PC-3 (cell line): ENCODE measurements at places on chromosomes 2 and 18. TPM values are rescaled to one million over a fixed set of nuclear protein-coding genes. Genes with fewer than 3 reads are reported as not detected.

Gene NGEF
- total RNA-seq, result 71.3 and 80.2 TPM in 2 replicates

DNA sequence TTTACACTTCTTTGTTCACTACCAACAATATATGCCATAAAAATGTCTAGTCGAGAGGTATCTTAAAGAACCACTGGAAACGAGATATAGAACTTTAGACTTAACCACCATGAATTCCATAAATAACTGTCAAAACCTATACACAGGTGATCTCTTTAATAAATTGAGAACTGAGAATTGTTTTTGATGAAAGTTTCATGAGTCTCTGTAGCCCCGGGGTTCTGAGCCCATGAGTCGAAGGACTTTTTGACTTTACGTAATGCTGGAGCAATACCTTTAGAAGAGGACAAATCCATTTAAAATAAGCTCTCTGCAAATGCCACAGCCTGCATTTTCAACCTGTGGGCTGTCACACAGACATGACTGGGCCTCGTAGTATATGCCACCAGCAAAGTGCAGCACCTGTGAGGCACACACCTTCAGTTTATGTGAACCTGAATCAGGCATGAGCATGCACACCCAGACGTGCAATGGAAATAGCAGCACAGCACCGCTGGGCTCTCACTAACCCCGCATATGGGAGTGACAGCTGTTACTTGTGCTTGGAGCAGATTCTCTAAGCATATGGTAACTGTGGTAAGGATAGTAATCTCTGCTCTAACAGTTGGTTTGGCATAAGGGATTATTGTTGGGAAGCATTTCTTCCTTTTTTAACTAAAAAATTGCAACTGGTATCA is 383.2 kb downstream of the SOCS6 start:
- DNase-seq, result no peak
- no peaks in the 10 kb centered on the region for H3K27me3 ChIP-seq

DNA sequence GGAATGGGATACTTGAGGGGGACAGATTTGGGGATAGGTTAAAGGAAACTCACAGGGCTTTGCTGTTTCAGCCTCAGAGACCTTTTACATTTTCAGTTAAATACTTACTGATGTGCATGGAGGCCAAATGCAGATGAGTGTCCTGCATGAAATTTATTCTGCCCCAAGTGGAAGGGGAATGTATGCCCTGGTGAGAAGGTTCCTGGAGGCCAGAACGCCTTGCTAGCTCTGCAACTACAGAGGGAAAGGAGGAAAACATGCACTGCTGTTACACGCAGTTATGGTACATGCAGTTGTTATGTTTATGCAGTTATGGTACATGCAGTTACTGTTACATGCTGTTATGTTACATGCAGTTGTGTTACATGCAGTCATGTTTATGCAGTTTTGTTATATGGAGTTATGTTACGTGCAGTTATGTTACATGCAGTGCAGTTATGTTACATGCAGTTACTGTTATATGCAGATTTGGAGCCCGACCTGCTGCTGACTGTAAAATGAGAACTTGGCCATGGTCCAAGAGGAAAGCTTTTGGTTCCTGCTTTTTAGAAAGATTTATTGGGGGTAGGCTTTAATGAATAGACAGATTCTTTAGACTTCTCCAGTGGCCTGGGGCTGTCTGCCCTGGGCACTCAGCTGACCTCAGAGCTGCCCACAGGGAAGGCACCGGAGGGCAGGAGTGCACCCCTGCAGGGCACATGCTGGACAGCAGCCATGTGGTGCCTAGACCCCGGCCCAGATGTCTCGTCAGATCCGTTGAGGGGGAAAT is 84.1 kb downstream of the LDLRAD4 start:
- no peak overlapping the region for H3K4me3 ChIP-seq
- no peak overlapping the region for H3K27ac ChIP-seq
- DNase-seq, result no peak
- H3K4me1 ChIP-seq, result no peaks in the 10 kb centered on the region
- H3K36me3 ChIP-seq, result no peaks in the 10 kb centered on the region
- peaks cover 60% of the 10 kb centered on the region for H3K27me3 ChIP-seq

DNA sequence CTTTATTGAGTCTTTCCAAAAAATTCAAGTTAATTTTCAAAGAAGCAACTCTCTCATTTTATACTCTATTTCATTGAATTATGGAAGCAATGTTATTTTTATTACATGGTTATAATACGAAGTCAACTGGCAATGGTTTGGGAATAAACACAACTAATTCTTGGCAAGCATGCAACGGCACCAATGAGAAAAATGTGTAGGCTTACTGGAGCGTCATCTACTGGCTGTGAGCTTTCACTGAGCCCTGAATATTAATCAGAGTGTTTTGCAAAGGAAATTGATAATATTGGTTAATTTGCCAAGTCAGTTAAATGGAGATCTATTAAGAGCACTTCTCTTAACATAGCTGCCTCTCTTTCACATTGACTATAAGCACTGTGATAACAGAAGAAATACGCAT is 163.9 kb downstream of the IKZF2 start:
- no peaks in the 10 kb centered on the region for H3K36me3 ChIP-seq
- H3K4me1 ChIP-seq, result no peaks in the 10 kb centered on the region
- no peak overlapping the region for H3K4me3 ChIP-seq
- H3K27ac ChIP-seq, result no peak overlapping the region

GRCh38 chr2:229090225-229090624 is 180.9 kb downstream of the PID1 start:
- H3K4me3 ChIP-seq, result no peak overlapping the region
- DNase-seq, result no peak
- H3K4me1 ChIP-seq, result no peaks in the 10 kb centered on the region
- H3K36me3 ChIP-seq, result no peaks in the 10 kb centered on the region

DNA sequence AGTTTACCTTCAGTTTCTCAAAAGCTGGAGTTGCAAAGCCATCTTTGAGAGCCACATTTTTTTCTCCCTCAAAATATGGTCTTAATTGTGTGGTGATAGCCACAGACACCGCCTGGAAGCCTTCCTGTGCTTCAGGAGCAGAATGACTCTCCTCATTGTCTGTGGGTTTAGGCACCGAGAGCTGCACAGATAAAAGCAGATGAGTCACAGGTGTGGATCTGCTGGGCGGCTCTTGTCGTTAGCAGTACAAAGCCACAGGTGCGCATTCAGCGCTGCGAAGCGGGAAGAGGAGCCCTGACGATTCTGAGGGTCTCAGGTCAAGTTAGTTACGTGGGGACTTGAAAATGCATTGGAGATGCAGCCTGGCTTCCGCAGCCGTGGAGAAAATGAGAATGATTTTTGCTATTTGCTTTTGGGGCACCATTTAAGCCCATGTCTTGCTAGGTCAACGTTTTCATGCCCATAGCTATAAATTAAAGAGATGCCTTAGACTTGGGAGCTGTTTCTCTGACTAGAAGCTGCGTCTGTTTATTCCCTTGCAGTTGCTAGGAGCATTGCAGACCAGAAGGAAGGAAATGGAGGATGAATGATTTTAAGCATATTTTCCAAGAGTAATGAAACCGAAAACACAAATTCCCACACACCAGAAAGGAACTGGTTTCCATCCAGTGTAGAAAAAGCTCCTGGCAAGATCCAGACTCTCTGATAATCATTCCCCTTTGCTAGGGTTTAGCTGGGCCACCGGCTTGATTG is 51.5 kb downstream of the KLHL29 start:
- peak; percentile 7 for DNase-seq
- H3K4me1 ChIP-seq, result no peaks in the 10 kb centered on the region
- no peaks in the 10 kb centered on the region for H3K27me3 ChIP-seq
- H3K36me3 ChIP-seq, result no peaks in the 10 kb centered on the region

DNA sequence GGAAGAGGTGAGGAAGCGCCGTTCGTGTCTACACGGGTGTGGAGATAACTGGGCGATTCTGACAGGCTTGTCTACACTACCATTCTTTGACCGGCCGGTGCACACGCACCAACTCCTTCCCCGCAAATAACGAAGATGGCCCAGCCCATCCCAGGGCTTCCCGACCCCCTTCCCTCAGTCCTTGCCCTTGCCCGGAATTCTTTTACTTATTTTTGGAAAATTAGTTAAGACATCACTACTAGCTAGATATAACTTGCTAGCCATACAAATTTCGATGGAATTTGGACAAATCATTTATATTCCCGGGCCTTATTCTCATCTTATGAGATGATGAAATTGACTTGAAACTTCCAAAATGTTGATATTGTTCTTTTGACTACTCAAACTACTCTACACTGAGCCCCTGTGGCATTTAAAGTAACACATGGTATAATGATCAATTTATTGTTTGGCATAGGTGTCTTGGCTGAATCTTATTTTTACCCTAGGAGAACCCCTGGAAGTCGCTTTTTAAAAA is 1.3 kb downstream of the ERICH2 start:
- H3K4me3 ChIP-seq, result peak overlapping the region; percentile 99
- H3K4me1 ChIP-seq, result peaks cover 7% of the 10 kb centered on the region; the same call in 1 of the 2 replicates
- DNase-seq, result no peak
- no peaks in the 10 kb centered on the region for H3K27me3 ChIP-seq

DNA sequence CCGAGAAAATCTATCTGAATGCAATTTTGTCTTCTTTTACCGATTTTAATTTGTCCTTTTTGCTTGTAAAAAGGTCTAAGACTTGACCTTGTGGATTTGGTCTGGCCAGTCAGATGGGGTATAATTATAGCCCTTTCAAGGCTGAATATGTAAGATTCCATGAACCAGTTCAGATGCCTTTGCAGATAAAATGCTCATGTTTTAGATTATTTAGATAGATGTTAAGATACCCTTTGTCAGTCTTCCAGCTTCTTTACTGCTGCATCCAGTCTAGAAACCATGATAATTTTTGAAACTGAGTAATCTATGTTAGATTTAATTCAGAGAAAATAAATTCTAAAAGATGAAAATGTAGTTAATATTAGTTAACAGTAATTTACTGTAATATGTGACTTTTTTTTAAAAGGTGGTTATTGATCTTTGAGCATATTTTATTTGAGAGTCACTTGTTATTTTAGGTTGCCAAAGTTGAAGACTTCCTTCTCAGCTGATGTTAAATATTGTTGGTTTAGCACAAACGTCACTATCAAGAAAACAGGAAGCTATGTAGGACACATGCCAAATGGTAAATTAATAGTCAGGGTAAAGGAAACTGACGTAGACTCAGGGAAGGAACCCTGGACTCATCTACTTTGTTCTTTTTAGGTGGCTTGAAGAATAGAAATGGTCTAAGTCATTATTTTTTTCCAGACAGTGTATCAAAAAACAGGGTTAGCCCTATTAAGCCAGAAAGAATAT is 29.8 kb downstream of the BABAM2 start:
- peaks cover 26% of the 10 kb centered on the region for H3K4me1 ChIP-seq
- no peaks in the 10 kb centered on the region for H3K27me3 ChIP-seq
- DNase-seq, result peak; percentile 76
